ENCODE measurements at places on chromosomes 2 and 18.

GRCh38 chr2:8138923-8139667 lies 542.8 kb upstream of the ID2 start:
- no peak for DNase-seq

DNA sequence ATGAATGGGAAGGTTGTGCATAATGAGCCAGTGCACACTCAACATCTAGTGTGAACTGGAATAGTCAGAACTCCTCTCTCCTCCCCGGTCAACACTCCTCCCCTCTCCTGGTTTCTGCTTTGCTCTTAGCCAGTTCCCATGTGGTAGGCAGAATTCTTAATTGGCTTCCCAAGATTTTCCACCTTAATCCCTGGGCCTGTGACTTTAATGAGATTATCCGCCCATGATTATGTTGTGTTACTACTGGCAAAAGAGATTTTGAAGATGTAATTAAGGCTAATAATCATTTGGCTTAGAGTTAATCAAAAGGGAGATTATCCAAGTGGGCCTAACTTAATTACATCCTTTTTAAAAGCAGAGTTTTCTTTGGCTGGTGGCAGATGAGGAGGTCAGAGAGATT lies 34.2 kb upstream of the REV1 start:
- no peak for DNase-seq

- DNase-seq: no peak
Measured at GRCh38 chr2:211674715-211675114, 863.9 kb downstream of the ERBB4 start.

DNA sequence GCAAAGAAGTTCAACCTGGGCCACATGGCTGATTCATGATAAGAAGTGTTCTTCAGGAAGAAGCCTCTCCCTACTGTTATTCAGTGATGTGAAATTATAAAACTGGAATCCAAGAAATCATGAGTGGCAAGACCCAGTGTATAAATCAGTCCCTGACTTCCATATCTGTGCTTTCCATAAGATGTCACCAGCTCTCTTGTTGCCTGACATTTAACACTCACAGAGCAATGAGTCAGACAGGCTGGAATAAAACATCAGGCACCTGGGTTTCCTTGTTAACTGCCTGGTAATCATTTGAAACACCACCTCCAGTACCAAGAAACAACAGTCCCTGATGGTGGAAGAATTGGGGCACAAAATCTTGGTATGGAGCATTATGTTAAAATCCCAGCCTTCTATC lies 76.1 kb downstream of the SCG2 start:
- DNase-seq: no peak

DNA sequence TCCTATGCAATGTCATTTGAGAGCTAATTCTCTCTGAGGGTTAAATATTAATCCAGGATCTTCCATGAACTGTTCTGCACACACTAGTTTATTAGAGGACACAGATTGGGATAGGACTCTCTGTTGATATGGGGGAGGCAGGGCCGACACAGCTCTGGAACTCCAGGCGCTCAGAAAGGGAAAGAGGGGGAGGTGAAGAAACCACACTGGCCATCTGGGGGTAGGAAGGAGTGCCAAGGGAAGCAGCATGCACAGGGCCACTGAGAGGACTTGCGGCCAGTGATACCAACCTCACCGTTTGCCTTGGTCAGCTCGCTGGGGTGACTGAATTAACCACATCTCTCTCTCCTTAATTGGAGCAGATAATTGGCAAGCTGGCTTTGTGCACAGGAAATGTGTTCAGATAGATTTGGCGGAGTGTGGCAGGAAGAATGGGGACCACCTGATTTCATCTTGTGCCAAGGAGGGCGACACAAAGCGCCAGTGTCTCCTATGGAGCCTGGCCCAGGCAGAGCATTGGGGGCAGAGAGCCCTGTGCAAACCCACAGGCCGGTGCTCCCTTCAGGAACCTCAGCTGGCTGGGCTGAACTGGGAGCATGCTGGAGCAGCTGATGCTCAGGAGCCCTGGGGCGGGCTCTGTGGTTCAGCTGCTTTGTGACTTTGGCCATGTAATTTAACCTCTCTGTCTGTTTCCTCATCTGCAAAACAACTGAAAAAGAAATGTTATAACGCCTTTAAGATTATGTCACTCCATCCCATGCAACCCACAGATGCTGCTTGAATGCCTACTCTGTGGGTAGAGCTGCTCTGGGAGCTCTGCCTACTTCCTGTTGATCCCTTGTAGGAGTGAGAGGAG lies 114.7 kb upstream of the STON1 start:
- no peak for DNase-seq

- no peak for DNase-seq
Measured at GRCh38 chr2:233639860-233640259, 3.6 kb downstream of the UGT1A10 start.

- no peak for DNase-seq
Measured at GRCh38 chr2:212897296-212897695, 254.1 kb downstream of the IKZF2 start.

- no peak for DNase-seq
Measured at GRCh38 chr2:111032721-111033429, 87.8 kb upstream of the BCL2L11 start.

- no peak for DNase-seq
Measured at GRCh38 chr2:45979065-45979464, 318.1 kb upstream of the EPAS1 start.

GRCh38 chr2:8379549-8379948 lies 302.3 kb upstream of the ID2 start:
- no peak for DNase-seq

DNA sequence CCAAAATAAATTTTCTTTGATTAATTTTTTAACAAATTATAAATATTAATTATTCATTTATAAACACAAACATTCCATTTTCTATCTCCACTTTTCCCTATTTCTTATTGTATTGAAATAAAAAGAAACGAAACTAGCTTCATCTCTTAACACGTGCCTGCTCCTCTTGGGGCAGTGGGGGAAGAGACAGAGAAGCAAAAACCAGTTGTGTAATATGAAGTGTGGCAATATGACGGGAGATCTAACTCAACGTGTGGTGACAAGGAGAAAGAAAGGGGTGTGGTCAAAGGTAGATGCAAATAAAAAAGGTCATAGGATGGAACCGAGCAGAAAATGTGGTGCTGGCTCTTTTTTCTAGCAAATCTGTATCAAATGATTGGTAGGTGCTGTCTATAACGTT lies 106.9 kb upstream of the SLC8A1 start:
- no peak for DNase-seq

DNA sequence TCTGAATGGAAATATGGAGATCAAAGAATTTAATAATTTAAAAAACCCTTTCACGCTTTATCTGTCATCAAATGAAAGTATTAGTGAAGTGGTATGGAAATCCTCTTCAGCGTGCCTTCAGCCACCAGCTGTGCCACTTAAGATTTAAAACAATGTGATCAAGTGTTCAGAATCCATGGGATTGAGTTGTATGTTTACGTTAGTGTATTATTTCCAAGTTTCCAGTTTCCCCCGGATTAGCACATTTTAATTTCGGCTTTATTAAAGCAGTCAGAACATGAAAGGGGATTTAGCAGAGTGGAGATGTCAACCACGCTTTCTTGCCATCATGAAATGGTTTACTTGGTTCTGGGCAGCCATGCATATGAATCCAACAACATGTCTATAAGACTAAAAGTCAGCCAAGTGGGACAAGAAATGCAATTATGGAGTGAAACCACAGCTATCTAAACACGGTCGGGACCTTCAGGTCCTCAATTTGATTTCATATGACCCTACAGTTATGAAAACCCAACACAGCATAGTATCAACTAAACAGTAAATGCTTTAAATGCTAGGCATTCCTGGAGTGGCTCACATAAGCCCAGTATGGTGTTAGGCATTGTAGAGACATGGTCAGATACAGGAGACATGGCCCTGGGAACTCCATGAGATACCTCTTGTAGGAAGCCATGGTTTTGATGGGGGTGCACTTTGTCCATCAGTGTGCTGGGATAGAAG lies 224.9 kb upstream of the EPAS1 start:
- no peak for DNase-seq

DNA sequence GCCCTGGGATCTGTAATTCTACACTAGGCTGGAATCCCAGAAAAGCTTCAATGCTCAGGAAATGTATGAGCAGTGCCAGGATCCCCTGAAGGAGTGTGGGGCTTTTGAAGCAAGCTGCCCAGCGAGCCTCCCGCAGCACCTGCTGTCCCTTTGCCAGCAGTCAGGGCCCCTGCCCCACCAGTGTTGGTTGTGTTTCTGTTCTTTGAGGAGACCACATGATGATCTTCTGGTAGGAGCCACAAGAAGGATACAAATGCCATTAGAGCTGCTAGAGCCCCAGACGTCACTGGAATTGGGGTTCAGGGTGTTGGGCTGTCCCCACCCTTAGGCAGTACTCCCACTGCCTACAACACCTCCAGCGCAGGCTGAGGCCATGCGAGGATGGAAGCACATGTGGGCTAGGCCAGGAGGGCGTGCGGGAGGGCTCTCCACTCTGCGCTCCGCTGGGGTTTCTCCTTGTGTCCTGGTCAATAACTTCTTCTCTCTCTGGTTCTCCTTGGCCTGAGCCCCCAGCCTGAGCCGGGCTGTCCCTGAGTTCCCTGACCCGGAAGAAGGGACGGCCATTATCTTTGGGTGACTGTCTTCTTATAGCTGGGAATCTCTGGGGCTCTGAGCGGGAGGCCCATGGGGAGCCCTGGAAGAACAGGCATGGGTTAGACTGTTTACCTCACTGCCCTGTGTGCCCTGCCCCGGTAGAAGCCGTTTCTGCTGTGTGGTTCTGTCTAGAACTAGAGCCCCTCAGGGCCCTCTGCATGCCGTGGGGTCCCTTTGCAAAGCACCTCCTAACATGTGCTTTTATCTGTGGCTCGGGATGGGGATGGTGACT lies 73.9 kb downstream of the LRRFIP1 start:
- DNase-seq: no peak

DNA sequence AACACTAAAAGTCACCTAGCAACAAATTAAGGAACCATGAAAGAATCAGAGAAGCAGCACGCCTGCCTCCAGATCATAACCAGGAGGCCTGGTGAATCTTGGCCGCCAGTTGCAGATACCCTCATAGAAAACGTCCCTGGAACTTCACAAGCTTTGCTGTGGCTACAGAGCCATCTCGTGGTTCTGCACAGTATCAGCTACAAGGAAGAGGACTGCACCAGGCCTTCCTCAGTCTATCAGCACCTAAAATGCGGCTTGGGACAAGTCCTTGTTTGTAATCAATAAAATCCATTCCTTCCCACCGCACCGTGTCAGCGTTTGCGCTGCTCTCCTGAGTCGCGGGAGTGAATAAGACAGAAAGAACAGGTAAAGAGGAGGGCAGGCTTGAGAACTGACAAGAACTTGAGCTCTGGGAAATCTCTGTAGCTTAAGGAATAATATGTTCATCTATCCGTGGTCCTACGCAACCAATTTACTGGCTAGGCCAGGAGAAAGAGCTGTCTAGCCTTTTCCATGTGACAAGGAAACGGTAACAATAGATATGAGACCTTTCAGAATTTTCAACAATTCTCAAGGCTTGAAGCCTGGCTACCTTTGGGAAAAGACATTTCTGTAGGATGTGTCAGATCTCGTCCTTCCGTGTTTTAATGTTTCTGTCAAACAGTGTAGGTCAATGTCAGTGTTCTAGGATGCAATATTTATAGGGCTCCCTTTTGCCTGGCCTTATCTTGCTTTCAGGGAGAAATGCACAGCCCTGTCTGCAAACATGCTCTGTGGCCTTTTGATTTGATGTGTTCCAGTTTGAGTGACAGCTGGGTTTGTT lies 128.5 kb upstream of the RAB12 start:
- DNase-seq: peak; percentile 44

DNA sequence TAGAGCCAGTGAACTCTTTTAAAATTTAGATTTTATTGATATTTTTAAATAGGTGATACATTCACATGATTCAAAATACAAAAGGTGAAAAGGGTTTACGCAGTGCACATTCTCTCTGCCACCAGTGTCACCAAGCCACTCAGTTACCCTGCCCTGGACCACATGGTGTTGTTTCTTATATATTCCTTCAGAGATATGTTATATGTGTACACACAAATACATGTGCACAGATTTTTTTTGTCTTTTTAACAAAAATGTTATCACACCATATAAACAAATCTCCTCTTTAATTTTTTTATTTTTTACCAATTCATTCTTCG lies 26.2 kb downstream of the SERPINB4 start:
- DNase-seq: no peak

GRCh38 chr2:99891428-99891780 lies 251.0 kb downstream of the AFF3 start:
- DNase-seq: no peak

GRCh38 chr2:173596244-173596643 lies 241.6 kb downstream of the CDCA7 start:
- no peak for DNase-seq

- no peak for DNase-seq
Measured at GRCh38 chr2:108787216-108787541, 608 bp downstream of the CCDC138 start.

GRCh38 chr2:207477896-207478295 lies 51.9 kb upstream of the CREB1 start:
- DNase-seq: no peak

DNA sequence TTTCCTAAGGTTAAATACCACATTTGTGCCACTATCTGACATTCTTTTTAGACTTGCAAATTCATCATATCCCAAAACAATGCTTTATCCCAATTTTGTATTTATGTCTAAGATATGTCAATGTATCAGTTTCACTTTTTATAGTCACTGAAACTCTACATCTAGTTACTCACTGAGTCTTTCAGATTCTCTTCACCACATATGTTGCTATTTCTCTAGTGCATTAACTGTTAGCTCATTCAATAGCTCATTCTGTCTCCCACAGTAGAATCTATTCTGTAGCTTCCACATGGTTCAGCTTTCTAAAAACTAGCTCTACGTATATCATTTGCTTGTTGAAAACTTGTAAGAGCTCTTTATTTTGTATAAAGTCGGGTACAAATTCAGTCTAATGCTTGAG lies 1420.6 kb upstream of the NXPH2 start:
- DNase-seq: no peak

- DNase-seq: no peak
Measured at GRCh38 chr2:121197369-121198091, 87.5 kb downstream of the TFCP2L1 start.

DNA sequence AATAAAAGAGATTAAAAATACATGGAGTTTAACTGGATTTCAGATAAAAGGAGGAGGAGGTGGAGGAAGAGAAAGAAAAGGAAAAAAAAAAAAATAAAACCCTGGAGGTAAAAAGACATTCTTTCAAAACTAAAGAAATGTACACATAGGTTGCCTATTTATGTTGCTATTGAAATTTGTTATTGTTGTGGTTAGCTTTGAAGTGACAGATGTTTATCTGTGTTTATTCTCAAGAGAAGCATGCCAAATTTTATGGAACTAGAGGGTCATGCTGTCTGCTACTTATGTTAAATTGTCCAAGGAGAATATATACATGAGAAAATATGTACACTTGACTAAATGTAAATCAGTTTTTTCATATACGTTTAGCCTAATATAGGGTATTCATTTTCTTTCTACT lies 653.2 kb downstream of the DCDC2C start:
- DNase-seq: no peak

DNA sequence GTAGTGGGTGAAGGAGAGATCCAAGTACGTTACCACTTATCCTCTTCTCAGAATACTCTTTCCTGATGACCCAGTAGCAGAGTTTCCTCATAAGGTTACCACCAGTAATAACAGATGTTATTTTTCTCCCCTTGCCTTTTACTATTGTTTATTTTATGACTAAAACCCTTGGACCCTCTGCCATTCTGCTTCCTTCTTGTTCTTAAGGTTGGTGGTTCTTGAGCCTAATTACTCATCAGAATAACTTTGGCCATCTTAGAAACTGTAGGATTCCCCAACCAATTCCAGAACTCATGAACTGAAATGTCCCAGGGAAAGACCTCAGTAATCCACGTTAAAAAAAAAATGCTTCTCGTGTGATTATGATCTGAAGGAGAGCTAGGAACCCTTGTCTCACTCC lies 64.9 kb downstream of the CHST9 start:
- no peak for DNase-seq

- no peak for DNase-seq
Measured at GRCh38 chr2:109005686-109006204, 16.7 kb upstream of the EDAR start.

Measured in HEK293T (cell line).